GM12892 (cell line): ENCODE measurements at places on chromosomes 5 and 9.

DNA sequence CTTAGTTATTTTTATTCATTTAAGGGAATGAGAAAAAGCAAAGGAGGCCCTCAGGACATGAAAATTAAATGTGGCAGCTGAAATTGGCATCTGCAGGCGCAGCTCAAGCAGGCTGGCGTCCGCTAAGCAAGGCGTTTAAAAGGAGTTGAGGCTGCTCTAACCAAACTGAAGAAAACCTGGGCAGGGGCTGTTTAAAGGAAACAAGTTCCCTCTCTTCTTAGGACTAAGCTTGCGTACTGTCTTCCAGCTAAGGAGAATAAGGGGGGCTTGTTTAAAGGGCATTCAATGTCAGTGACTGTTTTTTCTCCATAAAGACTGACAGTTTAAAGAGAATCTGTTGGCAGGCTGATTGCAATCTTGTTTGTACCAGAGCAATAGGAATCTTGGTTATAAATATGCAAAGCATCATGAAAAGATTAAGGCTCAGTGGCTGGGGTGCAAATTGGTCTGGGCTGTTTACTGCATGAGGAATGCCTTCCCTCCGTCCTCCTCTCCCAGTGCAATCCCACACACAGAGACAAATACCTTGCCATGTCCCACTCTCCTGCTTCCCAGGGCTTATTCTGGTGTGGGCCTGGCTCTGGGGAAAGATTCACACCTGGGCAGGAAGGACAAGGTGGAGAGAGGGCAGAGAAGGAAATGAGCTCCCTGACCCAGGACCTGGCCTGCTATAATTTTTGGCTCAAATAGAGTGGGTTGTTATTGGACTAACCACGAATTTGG, 85.9 kb upstream of the LIFR start:
- no peak for DNase-seq

GRCh38 chr5:141873933-141874261, 4.3 kb downstream of the PCDH1 start:
- DNase-seq: peak; percentile 2

DNA sequence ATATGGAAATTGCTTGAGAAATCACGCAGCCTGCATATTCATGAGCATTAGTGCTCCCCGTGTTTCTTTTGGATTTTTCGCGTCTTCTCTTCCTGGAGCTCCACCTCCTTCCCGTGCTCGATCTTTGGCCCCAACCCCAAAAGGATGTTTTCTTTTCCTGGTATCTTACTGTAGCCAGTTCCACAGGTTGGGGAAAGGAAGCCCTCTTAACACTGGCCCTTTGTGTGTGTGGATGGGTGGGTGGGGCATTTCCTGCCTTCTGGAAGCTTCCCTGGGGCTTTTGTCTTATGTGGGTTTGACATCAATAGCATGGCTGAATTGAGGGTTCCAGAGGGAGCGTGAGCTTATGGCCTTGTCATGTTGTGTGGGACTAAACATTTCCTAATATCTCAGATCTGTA, 21.9 kb downstream of the STXBP1 start:
- DNase-seq: no peak

GRCh38 chr9:14692470-14693250, 572 bp downstream of the ZDHHC21 start:
- no peak for DNase-seq

DNA sequence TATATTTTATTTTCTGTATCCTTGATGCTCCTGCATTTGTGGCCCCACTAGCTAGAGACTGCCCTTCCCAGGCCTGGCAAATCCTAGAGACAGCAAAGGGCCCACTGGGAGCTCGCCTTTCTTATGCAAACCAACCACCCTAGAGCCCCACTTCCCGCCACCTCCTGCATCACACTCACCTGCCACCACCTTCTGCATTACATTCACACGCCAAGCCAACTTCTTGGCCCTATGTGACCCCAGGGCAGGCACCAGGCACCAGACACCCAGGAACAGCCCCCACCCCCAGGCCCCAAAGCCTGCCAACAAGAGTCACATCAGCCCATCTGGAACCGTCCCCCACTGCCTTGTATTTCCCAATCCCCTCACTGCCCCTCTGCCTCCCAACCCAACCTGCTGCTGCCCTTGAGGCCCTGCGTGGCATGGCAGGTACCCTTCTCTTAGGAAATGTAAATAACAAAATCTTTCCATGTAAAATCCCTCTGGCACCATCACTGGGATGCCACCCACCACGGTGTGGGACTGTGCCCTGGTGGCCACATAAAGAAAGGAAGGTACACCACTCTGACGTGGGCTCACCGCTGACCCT, 22.0 kb downstream of the ROR2 start:
- DNase-seq: no peak

GRCh38 chr9:100869326-100869725, 159.2 kb upstream of the PLPPR1 start:
- no peak for DNase-seq

- DNase-seq: no peak
These were observed 11.4 kb downstream of the ECSCR start for GRCh38 chr5:139451176-139451575.

- no peak for DNase-seq
These were observed 49.7 kb downstream of the CYSTM1 start for GRCh38 chr5:140224658-140225057.

DNA sequence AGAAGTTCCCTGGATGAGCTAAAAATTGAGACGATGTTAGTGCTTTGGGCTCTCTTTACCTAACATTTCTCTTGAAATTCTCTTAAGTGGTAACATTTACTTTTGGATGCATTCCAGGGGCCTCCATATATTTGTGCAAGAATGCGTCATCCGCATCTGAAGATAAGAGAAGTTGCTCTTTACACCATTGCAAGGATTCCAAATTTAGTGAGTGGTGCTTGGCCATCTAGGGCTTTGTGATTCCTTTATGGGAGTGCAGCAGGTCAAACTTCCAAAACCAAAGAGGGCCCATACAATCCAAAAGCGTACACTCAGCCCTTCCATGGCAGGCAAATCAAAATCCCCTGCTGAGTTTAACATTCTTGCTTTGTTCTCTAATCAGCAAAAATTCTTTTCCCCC, 102.0 kb upstream of the DMAC1 start:
- no peak for DNase-seq

- DNase-seq: peak; percentile 17
These were observed 925 bp downstream of the ABHD17B start for GRCh38 chr9:71909887-71910649.

- DNase-seq: no peak
These were observed 32.3 kb upstream of the NIPBL start for GRCh38 chr5:36844305-36844704.
